Panc1 (cell line): ENCODE measurements at places on chromosomes 4 and X. TPM values are rescaled to one million over a fixed set of nuclear protein-coding genes. Genes with fewer than 3 reads are reported as not detected.

The MAP7D2 gene
- total RNA-seq = 7.6 TPM

The CC2D2A gene
- 3.6 TPM for total RNA-seq

The MAGEB6 gene
- total RNA-seq = not detected

The CSTF2 gene
- total RNA-seq = 40.9 TPM

The SORCS2 gene
- 0.15 TPM for total RNA-seq

The NOX1 gene
- total RNA-seq = not detected
